ENCODE measurements at places on chromosomes 3 and 15. TPM values are rescaled to one million over a fixed set of nuclear protein-coding genes. Genes with fewer than 3 reads are reported as not detected.

Gene SLC24A5
- not detected for total RNA-seq

- peak; percentile 15 for DNase-seq
Observed at GRCh38 chr3:71022551-71023335, 560.8 kb downstream of the FOXP1 start.

Gene SCG5
- 16.7 TPM for total RNA-seq

Gene ACP3
- total RNA-seq = 0.63 TPM

Gene MGA
- total RNA-seq = 64.6 TPM

- DNase-seq = peak; percentile 75
Observed at GRCh38 chr3:88203642-88204055, 53.9 kb downstream of the C3orf38 start.

- peak; percentile 47 for DNase-seq
Observed at GRCh38 chr3:139797724-139798343, 120.1 kb upstream of the NMNAT3 start.

- DNase-seq = no peak
Observed at GRCh38 chr3:1092061-1092460, 763 bp upstream of the CNTN6 start.

GRCh38 chr3:186679151-186679550, 13.3 kb downstream of the HRG start:
- no peak for DNase-seq

Gene TRPM7
- total RNA-seq = 92.6 TPM

- peak; percentile 71 for DNase-seq
Observed at GRCh38 chr15:37106490-37107001, 6.2 kb upstream of the MEIS2 start.

Data from fibroblast of the aortic adventitia (primary cell).